ENCODE measurements at places on chromosomes 1 and 21. TPM values are rescaled to one million over a fixed set of nuclear protein-coding genes. Genes with fewer than 3 reads are reported as not detected.
A peak's percentile ranks its signal among the peaks of the same experiment; 100 is the strongest.

- H3K27me3 ChIP-seq = peaks cover 70% of the 10 kb centered on the region
- no peak for DNase-seq
- H3K4me3 ChIP-seq = no peak overlapping the region
- no peaks in the 10 kb centered on the region for H3K4me1 ChIP-seq
These were observed 152.5 kb upstream of the KCND3 start for GRCh38 chr1:112141923-112142322.

DNA sequence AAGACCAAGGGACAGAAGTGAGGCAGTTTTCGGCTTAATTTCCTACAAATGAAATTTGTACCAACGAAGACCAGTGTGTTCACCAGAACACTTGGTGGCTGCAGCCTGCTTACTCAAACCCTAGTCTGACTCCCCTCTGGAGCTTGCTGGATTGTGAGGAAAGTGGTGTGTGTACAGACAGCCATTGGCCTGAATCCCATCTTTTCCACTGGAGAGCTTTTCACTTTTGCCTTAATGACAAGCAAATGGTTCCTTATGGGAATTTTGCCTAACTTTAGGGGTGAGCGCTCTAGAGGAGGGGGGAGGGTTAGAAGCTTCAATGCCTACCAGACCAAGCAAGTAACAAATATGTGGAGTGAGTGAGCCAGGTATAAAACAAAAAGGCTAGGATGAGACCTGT, 17.3 kb downstream of the METTL13 start:
- H3K36me3 ChIP-seq = peaks cover 38% of the 10 kb centered on the region
- DNase-seq = no peak
- peaks cover 3% of the 10 kb centered on the region for H3K4me1 ChIP-seq
- H3K4me3 ChIP-seq = no peak overlapping the region
- H3K27ac ChIP-seq = no peak overlapping the region

GRCh38 chr1:93770640-93771039, 89.0 kb upstream of the BCAR3 start:
- peaks cover 28% of the 10 kb centered on the region for H3K4me1 ChIP-seq
- H3K4me3 ChIP-seq = no peak overlapping the region
- no peaks in the 10 kb centered on the region for H3K36me3 ChIP-seq
- no peaks in the 10 kb centered on the region for H3K27me3 ChIP-seq
- H3K27ac ChIP-seq = no peak overlapping the region
- peak; percentile 69 for DNase-seq

GRCh38 chr1:52842643-52843310, at the start of gene ZYG11A:
ZYG11A (plus strand) TSS chr1:52842760; CDS start chr1:52842884, 124 bp downstream.
- peaks cover 29% of the 10 kb centered on the region for H3K27me3 ChIP-seq
- H3K27ac ChIP-seq = no peak within 1 kb of the TSS
- no peaks in the 10 kb centered on the region for H3K36me3 ChIP-seq
- DNase-seq = peak; percentile 92
- H3K4me3 ChIP-seq = peak within 1 kb of the TSS; percentile 79

DNA sequence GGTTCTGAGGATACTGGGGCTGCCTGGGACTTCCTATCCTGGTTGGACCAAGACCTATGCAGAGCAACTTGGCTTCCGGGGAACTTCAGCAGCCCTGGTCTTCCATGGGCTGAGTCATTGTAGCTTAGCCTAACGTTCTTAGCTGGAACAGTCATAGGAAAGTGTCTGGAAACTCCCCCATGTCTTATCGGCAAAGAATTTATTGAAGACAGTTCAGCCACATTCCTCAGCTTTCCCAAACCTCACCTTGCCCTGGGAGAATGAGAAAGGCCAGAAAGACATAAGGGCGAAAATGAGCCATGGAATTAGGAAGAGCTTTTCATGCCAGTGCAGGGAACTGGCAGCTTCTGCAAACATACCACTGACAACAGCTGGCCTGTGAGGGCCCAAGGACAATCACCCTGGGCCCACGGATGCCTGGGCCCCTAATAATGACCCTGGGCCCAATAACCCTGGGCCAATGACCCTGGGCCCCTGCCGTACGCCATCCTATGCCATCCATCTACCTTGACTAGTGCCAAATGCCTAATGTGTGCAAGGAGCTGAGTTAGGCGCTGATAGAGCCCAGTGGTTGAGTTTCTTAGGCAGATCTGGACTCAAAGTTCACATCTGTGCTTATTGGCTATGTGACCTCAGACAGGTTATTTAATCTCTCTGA, 114.4 kb upstream of the GADD45A start:
- no peak for DNase-seq
- peaks cover 19% of the 10 kb centered on the region for H3K4me1 ChIP-seq
- H3K4me3 ChIP-seq = no peak overlapping the region
- H3K27ac ChIP-seq = no peak overlapping the region

GRCh38 chr1:208238710-208239472, 5.3 kb downstream of the PLXNA2 start:
- no peak overlapping the region for H3K27ac ChIP-seq
- H3K4me1 ChIP-seq = peaks cover 23% of the 10 kb centered on the region
- H3K27me3 ChIP-seq = no peaks in the 10 kb centered on the region
- H3K4me3 ChIP-seq = peak overlapping the region; percentile 100

- H3K4me1 ChIP-seq = no peaks in the 10 kb centered on the region
- no peak overlapping the region for H3K27ac ChIP-seq
- no peak overlapping the region for H3K4me3 ChIP-seq
- H3K36me3 ChIP-seq = no peaks in the 10 kb centered on the region
- DNase-seq = no peak
These were observed 319.2 kb downstream of the NTNG1 start for GRCh38 chr1:107460035-107460434.

DNA sequence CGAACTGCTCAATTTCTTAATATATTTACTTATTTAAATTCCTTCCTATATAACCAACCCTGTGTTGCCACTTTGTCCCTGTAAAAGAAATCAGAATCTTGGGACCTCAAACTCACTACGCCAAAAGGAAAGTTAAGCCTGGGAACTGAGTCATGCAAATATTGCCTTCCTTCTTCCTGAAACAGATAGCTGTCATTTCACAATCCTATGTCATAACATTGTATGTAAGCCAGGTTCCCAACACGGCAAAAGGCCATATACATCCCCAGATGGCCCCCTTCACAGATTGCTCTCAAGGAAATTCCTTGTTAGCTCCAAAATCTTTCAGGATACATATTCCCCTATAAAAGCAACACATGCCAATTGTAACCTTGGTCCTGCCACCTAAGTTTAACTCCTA, 39.7 kb downstream of the C21orf91 start:
- no peak overlapping the region for H3K4me3 ChIP-seq
- DNase-seq = no peak
- no peaks in the 10 kb centered on the region for H3K4me1 ChIP-seq
- peaks cover 19% of the 10 kb centered on the region for H3K36me3 ChIP-seq
- H3K27ac ChIP-seq = no peak overlapping the region
- no peaks in the 10 kb centered on the region for H3K27me3 ChIP-seq

DNA sequence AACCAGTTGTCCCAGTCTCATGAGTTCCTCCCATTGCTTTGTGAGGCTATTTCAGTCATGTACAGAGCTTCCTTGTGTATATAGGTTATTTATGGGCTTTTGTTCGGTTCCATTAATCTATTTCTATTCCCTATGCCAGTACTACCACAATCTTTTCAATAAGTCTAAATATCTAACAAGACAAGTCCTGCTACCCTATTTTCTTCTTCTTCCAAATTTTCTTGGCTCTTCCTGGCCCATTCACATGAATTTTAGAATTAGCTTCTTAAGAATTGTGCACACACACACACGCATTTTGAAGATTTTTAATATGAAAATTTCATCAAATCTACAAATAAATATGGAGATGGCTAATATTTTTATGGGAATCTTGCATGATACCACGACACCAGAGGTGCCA, 33.8 kb upstream of the ATF3 start:
- no peaks in the 10 kb centered on the region for H3K4me1 ChIP-seq
- H3K27ac ChIP-seq = no peak overlapping the region
- H3K27me3 ChIP-seq = no peaks in the 10 kb centered on the region
- no peaks in the 10 kb centered on the region for H3K36me3 ChIP-seq
- no peak for DNase-seq

GRCh38 chr1:155591770-155592169, 18.2 kb upstream of the MSTO1 start:
- no peak overlapping the region for H3K27ac ChIP-seq
- no peaks in the 10 kb centered on the region for H3K27me3 ChIP-seq
- no peaks in the 10 kb centered on the region for H3K36me3 ChIP-seq
- no peak overlapping the region for H3K4me3 ChIP-seq

DNA sequence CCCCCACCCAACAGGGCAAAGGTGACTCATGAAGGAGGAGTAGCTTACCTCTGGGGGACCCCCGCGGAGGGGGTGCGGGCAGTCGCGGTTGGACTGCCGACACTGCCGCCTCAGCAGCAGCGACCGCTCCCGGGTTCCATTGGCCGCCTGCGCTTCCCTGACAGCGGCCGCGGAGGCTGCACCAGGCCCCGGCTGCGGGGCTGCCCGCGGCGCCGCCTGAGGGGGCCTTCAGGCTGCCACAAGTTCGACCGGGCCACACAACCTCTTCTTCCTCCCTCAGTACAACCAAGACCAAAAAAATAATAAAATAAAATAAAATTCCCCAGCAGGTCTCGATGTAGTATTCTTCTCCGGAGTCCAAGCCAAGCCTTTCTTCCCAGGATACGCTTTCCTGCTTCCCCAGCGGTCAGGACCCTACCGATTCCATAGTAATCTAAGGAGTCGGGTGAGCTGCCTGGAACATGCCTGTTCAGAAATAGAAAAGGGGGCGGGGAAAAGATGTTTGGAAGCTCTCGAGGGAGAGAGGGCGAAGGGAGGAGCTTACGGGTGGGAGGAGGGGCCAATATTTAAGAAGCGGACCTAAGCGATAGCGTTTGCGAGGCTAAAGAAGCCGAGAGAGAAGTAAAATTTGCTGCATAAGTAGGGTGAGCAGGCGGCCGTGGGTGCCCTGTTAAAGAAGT, at the start of gene PI4KB:
Gene PI4KB, minus strand, starts transcription at position 194 of the 680 bp plus-strand sequence. CDS start 10,935 bp downstream, outside the sequence.
- peak within 1 kb of the TSS; percentile 91 for H3K4me3 ChIP-seq
- H3K36me3 ChIP-seq = peaks cover 9% of the 10 kb centered on the region

Gene CLEC20A
- 0.40 TPM for total RNA-seq

Gene C1orf210
- 17.0 TPM for total RNA-seq

Gene MEGF6
- total RNA-seq = 78.1 TPM

Gene DNASE2B
- total RNA-seq = not detected

Gene AMY1B
- not detected for total RNA-seq

Gene OR2L2
- total RNA-seq = 0.13 TPM

Gene XCL1
- 0.26 TPM for total RNA-seq

Gene PTPRU
- total RNA-seq = 73.1 TPM

All from endodermal cell (in vitro differentiated cells).